MCF 10A (cell line): ENCODE measurements at places on chromosomes 6 and 20. TPM values are rescaled to one million over a fixed set of nuclear protein-coding genes. Genes with fewer than 3 reads are reported as not detected.
A peak's percentile ranks its signal among the peaks of the same experiment; 100 is the strongest.

BPIFB4 gene
- not detected in 2 replicates for total RNA-seq

LY6G6F gene
- total RNA-seq = not detected in 2 replicates

GDAP1L1 gene
- 0.37 TPM in 1 of 2 replicates, not detected in the other for total RNA-seq

MYBL2 gene
- total RNA-seq = 16.4 and 44.3 TPM in 2 replicates

ADGRF5 gene
- total RNA-seq = not detected in 2 replicates

CALHM4 gene
- not detected in 2 replicates for total RNA-seq

DNA sequence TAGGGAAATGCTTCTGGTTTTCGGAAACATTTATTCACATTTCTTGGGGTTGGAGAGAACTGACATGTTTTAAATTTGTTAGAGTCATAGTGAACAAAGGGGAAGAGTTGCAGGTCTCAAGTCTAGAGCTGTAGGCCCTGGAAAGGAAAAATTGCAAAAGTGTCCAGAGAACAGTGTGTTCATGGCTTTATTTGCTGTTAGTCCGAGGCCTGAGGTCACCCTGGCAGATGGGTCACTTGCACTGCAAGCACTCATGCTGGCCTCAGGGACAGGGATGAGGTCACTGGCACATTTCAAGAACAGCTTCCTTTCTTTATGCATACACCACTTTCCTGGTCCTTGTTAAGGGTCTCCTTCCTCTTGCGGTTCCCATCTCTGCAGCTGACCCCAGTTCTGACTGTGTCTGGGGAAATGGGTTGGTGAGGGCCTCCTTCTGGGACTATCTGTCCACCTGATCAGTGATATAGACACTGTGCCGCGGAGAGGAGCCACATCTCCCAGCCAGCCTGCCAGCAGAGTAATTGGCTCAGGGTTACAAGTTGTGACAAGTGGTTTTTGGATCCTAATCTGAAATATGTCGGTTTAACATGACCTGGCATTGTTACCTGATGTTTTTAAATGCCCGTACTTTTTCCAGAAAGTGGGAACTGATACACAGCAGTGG lies 194.0 kb downstream of the EYA4 start:
- DNase-seq = no peak

DNA sequence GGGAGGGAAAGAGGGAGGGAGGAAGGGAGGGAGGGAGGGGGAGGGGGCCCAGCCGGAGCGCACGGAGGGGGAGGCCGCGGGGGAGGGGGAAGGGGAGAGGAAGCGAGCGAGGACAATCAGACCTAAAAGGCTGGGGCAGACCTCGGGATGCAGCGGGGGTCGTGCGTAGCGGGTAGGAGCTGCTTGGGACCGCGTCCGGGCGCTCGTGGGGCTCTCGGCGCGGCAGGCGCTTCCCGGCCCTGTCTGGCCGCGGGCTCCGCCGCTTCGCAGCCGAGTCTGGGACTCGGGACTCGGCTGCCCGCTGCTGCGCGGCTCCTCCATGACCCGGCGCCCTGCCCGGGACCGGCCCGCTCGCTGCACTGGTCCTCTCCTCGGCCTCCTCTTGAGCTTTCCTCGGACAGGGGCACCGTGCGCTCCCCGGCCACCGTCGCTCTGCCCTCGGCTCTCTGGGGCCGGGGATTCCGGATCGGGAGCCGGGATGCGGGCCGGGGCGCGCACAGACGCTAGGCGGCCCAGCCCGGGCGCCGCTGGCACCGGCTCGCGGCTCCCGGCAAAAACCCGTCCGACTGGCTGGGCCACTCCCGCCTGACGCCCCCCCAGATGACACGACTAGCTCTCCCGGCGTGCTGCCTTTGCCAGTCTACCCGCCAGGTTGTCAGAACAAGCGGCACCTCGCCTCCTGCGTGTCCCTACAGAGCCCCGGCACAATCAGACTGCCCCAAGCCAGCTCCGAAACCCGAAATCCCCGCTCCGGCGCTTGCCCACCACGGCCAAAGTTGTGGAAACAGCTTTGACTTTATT lies 2.2 kb downstream of the TFAP2A start:
- DNase-seq = no peak

DNA sequence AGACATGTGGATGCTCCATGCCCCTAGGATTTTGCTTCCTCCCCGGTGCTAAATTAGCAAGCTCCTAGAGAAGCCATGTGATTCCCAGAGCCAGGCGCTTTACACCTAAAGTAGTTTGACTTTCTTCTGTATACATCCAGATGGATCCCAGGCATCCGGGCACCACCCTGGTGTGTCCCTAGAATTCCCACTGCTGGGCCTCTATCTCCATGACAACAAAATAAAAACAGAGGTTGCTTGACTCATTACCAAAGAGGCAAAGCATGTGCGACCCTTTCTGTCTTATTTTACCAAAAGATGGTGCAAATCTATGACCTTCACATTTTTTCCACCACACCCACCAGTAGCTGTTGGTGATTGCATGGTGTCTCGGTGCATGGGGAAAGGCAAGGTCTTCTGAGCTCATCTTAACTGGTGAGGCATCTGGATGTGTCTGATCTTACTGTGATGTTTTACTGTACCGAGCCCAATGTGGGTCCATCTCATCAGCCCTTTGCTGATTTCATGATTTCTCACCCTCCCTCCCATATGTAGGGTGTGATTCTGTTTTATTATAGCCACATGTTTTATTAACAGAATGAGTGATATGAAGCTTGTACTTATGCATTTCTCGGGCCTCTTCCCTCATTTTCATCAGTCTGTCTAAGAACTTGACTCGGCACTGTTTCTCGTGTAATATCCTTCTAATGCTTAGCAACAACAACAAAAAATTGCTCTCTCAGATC lies 27.4 kb upstream of the VAPB start:
- peak; percentile 1 for DNase-seq

DNA sequence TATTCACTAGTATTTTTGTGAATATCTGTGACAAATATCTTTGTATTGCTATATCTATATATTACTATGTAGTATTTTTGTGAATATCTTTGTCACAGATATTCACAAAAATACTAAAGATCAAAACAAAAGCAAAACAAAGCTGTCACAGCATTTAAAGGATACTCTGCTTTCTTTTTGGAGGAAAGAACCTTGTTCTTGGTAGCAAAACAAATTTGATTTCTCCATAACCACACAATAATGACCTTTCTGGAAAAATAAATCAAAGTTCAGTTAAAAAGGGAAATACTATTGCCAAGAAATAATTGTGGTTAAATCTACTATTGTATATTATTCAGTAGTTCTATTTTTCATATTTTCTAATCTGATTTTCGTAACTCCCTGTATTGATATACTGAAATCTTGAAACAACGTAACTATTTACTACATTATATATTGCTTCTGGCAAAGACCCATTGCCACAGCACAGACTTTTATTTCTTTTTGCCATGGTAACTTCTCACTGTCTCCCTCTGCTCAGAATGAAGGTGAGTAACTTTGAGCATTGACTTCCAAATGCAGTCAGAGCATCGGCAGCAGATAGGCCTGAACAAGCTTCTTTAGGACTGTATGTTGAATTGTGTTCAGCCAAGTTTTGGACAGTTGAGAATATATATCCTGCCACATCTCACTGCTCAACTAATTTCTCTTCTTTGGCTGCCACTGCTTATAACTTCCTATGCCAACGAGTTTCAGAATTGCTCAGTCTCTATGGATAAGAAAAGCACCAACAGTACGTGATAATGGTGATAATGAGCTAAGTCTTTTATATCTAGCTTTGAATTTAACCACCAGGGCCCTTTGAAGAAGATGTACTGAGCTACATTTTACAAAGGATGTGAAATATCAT lies 1097.2 kb upstream of the GJE1 start:
- no peak for DNase-seq

DNA sequence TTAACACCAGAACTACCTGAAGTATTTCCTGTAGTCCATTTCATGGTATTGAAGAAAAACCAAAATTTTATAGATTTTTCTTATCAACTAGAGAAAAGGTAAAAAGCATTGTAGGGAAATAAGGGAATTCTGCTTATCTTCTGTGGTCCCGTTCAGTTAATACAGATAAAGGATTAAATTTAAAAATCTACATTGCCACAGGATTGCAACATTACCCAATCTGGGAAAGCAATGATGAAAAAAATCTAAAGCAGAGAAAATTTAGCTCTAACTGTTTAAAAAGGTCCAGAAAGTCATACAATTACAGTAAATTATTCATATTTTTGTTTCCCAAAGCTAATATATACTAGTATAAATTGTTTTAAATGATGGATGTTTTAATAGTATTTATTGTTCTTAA lies 18.0 kb downstream of the POLH start:
- DNase-seq = no peak

DNA sequence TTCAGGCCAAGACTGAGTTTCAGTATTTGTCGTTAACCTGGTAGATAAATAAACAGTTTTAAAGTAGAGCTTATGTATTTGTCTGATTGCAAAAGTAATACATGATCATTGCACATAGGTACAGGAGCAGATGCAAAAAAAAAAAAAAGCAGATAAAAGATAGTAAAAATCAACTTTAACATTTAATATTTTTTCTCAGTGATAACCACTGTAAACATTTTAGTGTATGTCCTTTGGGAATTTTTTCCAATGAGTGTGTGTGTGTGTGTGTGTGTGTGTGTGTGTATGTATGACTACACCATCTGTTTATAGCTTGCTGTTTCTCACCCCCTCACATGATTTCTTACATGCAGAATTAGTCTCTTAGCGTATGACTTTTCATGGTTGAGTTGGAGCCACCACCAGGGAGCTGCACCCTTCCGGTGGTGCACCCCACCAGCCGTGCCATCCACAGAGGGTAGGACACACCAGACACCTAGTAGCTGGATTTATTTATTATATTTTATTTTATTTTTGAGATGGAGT lies 26.3 kb downstream of the WRNIP1 start:
- DNase-seq = no peak

DNA sequence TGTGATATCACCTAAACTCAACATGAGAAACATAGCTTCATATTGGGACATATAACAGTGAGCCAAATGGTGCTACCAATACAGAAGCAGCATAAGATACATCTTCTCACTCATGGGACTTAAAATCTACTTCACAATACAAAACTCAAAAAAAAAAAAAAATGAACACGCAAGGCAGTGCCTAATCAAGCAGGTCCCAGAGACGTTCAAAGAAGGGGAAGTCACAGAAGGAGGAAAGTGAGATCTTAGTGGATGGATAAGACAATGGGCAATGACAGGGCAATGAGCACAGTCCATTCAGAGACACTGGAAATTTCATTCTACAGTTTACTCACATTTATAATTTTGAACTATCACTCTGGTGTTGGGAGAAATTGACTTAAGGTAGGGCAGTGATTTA lies 88.3 kb downstream of the FAM50B start:
- no peak for DNase-seq

DNA sequence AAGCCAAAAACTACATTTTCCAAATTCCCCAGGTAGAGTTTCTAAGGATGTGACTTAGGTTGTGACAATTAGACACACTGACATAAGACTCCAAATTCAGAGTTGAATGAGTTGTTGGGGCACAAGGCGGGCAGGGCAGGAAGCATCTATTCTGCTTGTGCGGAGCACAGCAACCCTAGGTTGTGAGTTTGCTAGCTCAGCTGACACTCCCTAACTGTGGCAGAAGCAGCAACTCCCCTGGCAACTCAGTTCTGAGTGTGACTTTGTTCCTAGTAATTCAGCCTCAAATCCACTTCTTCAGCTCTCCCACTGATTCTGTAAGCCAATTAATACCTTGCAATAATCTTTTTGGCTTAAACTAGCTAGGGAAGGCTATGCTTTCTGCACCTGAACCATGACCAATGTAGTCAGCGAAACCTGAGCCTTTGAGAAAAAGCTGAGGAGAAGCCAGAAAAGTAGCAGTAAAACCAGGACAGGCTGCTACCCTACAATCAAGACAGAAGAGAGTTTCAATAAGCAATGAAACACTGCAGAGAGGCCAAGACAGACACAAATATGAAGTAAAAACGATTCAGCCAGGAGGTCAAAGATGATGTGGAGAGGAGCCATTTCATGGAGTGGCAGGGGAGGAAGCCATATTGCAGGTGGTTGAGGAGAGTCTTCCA lies 30.0 kb upstream of the PAQR8 start:
- no peak for DNase-seq

- DNase-seq = no peak
Observed at GRCh38 chr6:130098317-130098716, 79.9 kb downstream of the L3MBTL3 start.

- no peak for DNase-seq
Observed at GRCh38 chr6:156809034-156809433, 31.9 kb downstream of the ARID1B start.

- no peak for DNase-seq
Observed at GRCh38 chr6:102115911-102116310, 722.4 kb downstream of the GRIK2 start.

DNA sequence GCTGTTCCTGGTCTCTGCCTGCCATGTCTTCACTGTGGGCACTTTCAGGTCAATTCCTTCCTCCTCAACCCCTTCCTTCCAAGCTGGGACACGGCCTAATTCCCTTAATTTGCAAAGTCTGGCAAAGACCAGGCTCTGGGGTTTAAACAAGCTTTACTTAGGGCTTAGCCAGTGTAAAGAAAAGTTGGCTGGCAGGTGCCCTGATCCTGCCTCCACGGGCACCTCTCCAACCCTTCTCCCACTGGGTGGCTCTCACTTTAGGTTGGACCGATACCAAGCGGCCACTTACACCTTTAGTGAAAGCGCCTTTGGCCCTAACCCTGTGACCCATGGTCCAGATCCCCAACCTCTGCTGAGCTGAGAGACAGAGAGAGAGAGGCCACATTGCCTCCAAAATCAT lies 13.7 kb upstream of the MLN start:
- no peak for DNase-seq

- no peak for DNase-seq
Observed at GRCh38 chr6:168782187-168782751, 341.3 kb downstream of the SMOC2 start.

DNA sequence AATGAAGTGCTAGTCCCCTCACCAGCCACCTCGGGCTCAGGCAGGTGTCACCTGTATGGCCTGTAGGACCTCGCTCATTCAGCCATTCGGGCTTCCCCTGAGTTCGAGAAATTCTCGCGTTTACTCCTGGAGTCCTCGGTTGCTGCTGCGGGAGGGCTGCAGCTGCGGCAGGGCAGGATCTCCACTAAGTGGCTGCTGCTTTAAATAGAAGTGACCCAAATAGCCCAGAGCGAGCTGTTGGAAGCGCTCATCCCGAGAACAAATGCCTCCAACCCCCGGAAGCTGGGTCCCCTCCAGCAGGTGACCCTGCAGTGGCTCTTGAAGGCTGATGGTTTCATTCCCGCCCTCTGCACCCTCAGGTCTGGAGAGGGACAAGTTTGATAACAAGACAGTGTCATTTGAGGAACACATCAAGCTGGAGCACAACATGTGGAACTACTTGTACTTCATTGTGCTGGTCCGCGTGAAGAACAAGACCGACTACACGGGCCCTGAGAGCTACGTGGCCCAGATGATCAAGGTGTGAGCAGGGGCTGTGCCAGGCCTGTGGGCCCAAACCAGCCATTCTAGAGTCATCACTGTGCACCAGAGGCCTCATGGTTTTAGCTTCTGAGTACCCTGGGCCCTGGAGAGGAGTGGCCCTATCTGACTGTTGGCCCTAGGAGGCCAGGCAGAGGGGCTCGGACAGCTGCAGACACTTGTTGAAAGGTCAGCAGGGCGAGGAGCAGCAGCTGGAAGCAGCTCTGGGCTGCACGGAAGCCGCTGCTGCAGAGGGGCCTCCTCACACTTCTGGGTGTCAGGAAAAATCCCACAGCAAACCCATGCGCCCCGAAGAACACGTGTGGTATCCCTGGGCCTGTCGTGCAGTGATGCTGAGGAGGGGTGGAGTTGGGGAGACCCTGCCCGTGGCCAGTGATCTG lies 18.1 kb downstream of the UQCC2 start:
- DNase-seq = no peak
